Naive thymus-derived CD8-positive, alpha-beta T cell (primary cell): ENCODE measurements at places on chromosomes 7 and 10.
A peak's percentile ranks its signal among the peaks of the same experiment; 100 is the strongest.

GRCh38 chr7:100546129-100546925 is 7.3 kb downstream of the AGFG2 start:
- peak; percentile 28 for DNase-seq

DNA sequence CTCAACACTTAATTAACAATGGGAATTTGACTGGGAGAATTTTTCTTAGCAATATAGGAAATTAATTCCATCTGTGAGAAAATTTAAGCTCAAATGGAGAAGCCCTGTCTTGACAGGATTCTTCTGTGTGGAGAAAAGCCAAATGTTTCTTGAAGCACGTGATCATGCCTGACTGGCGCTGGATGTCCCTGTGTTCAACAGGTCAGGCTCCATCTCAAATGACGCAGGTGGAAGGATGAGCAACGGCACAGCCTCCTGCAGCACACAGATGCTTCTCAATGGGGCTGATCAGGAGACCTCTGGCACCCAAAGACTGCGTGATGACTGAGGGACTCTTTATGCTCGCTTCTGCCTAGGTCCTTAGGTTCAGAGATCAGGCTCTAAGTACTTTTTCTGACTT is 143.8 kb downstream of the RSU1 start:
- DNase-seq: no peak

- DNase-seq: no peak
These were observed 23.7 kb downstream of the BTBD16 start for GRCh38 chr10:122294511-122295450.

GRCh38 chr10:75845176-75845947 is 413.9 kb downstream of the LRMDA start:
- DNase-seq: no peak

- no peak for DNase-seq
These were observed 82.4 kb downstream of the EBF3 start for GRCh38 chr10:129881641-129882040.

DNA sequence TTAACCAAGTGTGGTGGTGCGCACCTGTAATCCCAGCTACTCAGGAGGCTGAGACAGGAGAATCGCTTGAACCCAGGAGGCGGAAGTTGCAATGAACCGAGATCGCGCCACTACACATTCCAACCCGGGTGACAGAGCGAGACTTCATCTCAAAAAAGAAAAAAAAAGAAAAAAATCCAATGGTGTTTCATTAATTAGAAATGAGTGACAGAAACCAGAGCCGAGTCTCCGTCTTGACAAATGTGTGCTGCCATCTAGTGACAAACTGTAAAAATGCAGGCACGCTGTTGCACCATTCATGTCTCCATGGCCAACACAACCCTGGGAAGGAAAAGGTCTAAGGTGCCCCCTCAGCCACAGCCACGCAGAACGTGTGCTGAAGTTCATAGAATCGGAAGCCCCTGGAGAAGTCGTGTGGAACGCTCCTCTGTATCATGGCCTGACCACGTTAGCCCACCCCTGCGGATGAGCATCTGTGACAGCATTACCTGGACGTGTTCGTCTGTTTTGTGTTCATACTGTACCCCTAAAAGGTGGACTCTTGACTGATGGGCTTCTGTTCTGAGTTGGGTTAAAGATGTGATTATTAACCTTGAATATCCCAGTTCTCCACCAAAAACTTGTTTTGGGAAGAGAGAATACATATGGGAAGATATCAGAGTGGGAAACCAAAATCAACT is 94.9 kb downstream of the LYZL2 start:
- DNase-seq: peak; percentile 63

DNA sequence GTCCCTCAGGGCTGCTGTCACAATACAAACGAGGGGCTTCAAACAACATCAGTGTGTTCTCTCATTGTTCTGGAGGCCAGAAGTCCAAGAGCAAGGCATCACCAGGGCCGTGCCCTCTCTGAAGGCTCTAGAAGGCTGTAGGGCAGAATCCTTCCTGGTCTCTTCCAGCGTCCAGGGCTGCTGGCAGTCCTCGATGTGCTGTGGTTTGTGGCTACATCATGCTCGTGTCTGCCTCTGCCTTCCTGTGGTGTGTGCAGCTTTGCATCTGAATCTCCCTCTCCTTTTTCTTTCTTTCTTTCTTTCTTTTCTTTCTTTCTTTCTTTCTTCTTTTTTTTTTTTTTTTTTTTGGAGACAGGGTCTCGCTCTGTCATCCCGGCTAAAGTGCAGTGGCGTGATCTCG is 103.5 kb downstream of the INSYN2A start:
- no peak for DNase-seq

DNA sequence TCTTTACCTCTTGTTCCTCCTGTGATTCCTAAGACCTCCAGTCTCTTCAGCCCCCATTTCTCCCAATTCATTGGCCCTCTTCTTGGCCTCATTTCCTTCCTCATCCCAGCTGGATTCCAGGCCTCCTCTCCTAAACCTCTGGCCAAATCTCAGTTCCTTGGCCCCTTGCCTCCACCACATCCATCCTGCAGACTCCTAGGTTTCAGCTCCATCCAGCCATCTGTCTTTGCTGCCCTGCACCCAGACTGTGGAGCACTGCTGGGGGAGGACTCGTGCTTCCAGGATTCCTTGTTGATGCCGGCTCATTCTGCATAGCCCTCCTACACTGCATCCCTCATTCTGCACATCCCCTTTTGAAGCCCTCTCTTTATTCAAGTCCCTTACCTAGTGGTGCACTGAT is 6.7 kb downstream of the PLAC9 start:
- DNase-seq: no peak

DNA sequence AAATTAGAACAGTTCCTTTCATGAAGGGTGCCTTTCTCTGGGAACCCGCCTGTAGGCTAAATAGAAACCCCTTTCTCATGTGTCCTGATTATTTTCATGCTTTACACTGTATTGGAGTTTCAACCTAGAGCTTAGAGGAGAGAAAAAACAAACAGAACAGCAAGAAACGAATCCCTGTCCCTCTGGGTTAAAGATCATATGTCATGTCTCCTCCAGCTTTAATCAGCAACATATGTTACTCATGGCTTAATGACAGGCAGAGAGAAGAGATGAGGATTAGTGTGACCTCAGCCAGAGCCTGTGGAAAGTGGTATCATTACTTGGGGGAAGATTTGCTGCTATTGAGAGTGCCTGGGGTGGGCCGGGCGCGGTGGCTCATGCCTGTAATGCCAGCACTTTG is 32.1 kb downstream of the CRCP start:
- no peak for DNase-seq

DNA sequence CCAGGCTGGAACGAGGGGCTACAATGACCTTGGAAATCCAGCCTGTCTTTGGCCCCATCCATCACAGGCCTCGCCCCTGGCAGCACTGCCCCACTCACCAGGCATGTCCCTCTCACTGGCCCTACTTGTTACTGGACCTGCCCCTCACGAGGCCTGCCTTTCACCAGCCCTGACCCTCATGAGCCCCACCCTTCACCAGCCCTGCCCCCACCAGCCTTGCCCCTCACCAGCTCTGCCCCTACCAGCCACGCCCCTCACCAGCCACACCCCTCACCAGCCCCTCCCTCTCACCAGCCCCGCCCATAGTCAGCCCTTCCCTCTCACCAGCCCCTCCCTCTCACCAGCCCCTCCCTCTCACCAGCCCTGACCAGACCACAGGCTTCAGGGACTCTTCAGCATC is 57.8 kb downstream of the COL26A1 start:
- DNase-seq: no peak

- DNase-seq: no peak
These were observed 1.5 kb downstream of the NEUROG3 start for GRCh38 chr10:69571618-69572158.

DNA sequence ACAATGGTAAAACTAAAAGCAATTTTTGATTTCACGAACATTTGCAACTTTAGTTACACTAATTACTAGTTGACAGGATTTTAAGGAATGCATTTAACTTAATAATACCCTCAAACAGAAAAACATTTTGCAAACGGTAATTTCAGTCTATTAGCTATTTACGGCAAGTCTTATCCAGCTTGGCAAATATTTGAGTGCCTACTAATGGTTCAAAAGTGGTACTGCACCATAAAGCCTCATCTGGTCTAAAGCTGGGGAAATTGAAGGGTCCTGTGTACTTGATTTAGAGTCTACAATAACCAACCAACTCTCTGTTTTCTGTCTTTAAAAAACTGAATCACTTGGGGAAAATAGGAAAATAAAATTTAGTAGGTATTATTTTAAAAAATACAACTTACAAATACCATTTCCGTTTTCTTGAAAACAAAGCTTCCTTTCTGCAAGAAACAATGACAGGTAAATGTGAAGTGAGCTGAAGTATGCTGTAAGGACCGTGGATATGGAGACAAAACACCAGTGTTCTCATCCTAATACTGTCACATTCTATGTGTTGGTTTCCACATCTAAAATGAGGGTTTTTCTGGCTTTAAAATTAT is 142.3 kb downstream of the VPS50 start:
- DNase-seq: no peak

DNA sequence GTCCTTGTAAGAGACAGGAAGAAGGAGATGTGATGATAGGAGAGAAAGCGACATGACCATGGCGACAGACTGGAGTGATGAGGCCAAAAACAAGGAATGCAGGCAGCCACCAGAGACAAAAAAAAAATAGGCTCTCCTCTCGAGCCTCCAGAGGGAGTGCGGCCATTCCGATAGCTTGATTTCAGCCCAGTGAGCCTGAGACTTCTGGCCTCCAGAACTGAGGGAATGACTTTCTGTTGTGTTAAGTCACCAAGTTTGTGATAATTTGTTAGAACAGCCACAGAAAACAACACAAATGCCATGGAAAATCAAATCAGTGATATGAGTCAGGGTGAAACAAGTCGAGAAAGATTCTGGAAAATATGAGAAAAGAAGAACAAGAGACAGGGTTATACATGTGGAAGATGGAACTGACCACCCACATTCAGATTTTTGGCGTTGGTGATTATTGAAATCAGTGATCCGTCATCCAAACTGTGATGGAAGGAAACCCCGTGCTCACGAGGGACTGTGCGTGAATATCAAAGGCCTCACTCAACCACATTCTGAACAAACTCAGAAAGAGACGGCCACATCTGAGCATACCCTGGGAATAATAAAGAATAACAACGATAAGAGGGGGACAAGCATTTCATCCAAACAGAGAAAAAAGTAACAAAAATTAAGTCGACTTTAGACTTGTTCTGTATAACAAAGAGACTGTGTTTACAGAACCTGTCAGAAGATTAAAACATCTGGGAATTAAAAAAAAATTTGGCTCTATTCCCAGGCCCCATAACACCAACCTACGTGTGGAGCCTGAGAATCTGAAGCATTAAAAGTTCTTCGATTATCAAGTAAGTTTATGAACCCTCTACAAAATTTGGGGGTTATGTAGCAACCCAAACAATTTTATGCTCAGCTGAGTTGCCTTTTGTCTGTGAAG is 72.1 kb downstream of the EEPD1 start:
- DNase-seq: no peak

DNA sequence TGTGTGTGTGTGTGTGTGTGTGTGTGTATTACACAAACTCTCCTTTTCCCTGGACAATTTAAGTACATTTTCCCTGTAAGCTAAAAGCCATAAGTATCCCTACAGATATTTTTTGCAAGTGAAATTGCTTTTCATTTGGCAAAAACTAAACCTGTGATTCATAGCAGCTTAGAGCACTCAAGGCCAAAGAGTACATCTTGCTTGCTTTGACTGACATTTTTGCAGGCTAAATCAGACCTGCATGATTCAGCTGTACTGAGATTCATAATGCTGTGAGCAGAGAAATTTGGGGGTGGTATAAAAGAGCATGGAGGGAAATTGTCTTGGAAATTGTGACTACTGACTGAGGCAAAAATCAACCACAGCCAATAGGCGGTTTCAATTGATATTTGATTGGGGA is 500.4 kb downstream of the GFRA1 start:
- no peak for DNase-seq

- no peak for DNase-seq
These were observed 17.1 kb downstream of the VWA2 start for GRCh38 chr10:114256008-114256765.

- DNase-seq: no peak
These were observed 383.9 kb downstream of the AUTS2 start for GRCh38 chr7:69982197-69982596.

- DNase-seq: no peak
These were observed 148.8 kb upstream of the NPY start for GRCh38 chr7:24135003-24135817.

DNA sequence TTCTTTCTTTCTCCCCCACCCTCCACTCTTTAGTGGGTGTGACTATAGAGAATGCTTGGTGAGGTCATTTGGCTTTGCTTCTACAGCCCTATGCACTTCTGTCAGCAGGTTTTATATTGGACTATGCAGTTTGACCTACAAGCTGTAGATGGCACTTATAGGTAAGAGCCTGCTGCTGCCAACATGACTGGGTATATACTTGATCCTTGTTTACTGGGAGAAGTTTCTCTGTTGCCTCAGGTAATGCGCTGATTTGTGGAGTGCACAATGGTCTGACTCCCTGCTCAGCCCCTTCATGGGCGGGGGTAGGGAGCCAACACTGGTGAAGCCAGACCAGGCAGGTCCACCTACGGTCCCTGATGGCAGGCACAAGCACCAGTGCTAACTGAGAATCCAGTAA is 33.7 kb upstream of the C7orf33 start:
- no peak for DNase-seq

DNA sequence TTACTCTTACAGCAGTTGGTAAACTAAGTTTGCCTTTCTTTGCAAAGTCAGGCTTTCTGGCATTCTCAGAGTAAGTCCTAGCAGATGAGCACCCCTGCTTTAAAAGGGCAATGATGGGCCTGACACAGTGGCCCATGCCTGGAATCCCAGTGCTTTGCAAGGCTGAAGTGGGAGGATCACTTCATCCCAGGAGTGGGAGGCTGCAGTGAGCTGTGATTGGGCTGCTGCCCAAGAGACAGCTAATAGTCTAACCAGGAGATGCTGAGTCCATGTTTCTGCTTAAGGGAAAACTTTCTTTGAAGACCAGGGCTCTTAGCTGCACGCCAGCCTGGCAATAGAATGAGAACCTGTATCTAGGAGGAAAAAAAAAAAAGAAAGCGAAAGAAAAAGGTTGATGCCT is 100.2 kb upstream of the MPP7 start:
- DNase-seq: no peak

DNA sequence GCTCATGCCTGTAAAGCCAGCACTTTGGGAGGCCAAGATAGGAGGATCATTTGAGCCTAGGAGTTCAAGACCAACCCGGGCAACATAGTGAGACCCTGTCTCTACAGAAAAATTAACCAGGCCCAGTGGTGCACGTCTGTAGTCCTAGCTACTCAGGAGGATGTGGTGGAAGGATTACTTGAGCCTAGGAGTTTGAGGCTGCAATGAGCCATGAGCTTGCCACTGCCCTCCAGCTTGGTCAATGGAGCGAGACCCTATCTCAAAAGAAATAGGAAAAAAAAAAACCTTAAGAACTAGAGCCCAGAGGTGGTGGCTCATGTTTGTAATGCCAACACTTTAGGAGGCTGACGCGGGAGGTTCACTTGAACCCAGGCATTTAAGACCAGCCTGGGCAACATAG is 2.2 kb downstream of the STRA8 start:
- DNase-seq: no peak

GRCh38 chr7:45390731-45391130 is 183.4 kb upstream of the ADCY1 start:
- no peak for DNase-seq
